ENCODE measurements at places on chromosomes 16 and 17.
A peak's percentile ranks its signal among the peaks of the same experiment; 100 is the strongest.

DNA sequence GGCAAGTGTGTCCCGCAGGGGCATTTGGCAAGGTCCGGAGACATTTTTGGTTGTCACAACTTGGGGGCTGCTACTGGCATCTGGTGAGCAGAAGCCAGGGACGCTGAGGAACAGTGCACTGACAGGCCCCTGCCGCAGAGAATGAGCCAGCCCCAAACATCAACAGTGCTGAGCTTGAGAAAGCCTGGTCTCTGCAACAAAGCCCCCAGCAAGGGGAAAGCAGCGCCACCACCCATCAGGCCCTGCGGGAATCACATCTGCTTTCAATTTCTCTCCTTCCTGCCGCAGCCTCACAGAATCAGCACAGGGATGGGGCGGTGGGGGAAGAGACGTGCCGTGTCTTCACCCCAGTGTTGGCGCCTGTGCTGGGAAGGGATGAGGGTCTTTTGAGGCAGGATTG, 14.8 kb upstream of the PRPSAP1 start:
- DNase-seq, result no peak

GRCh38 chr17:44106801-44107200, 16.6 kb downstream of the HDAC5 start:
- no peak for DNase-seq

- no peak for DNase-seq
These were observed 867.2 kb downstream of the CDH11 start for GRCh38 chr16:64254443-64255367.

DNA sequence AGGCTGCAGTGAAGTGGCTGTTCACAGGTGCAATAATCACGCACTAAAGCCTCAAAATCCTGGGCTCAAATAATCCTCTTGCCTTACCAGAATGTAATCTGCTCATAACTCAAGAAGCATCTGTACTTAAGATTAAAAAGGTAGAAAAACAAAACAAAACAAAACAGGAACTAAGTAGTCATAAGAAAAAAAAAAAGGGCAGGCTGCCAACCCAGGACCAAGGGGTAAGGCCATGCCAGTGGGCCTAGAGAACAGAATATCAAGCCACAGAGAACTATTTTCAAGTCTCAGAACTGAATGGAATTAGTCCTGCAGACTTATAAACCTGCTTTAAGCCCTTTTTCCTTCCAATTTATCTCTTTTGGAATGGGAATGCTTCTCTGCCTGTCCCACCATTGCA, 64.8 kb upstream of the TBC1D3K start:
- DNase-seq, result no peak

GRCh38 chr16:20072146-20072873, 1.4 kb downstream of the GPR139 start:
- DNase-seq, result no peak

GRCh38 chr17:27808628-27809027, 8.3 kb upstream of the NOS2 start:
- no peak for DNase-seq

DNA sequence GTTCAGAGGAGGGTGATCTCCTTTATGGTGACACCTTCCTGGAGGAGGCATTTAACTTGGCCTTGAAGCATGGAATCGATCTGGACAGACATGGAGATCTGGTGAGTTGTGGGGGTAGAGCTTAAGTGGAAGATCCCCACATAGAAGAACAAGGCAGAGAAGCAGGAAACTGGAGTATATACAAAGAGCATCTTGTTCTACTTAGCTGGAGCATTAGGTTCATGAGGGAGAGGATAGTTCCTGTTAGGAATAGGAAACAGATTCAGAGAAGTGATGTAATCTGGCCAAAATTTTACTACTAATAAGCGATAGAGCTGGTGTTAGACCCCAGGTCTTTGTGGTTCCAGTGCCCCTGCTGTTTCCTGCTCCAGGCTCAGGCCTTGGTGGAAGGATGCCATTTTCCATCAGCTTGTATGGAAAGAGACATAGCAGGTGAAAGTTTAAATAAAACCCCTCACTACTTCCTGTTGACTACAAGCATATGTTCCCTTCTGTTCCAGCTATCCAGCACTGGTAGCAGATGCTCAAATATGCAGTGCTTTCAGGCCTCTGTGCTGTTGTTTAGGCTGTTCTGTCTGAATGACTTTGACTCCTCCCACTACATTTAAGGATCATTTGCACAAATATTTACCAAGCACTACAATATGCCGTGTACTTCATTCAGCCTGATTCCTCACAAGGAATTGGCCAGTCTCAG, 9.4 kb downstream of the RPAIN start:
- DNase-seq, result no peak

DNA sequence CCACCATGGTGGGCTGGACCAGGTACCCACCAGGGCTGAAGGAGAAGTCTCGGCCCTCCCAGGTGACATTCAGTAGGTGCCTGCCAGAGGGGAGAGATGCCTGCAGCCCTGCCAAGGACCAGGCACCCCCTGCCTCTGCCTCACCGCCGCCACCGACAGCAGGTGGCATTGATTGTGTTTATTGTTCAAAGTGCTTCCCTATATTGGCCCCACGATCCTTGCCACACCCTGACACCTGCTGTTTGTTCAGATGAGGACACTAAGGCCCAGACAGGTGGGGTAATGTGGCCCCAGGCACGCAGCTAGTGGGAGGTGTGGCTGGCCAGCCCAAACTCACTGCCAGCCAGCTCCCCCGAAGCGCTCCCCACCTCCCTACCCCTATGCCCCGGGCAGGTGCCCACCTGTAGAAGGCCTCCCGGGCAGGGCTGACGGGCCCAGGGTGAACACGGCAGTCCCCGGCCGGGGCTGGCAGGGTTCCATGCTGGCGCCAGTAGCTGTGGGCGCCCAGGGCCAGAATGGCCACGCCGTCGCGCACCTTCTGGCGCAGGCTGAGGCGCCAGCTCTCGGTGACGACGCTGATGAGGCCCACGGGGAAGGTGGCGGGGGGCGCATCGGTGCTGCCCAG, 8.0 kb downstream of the GRIN2C start:
- no peak for DNase-seq

DNA sequence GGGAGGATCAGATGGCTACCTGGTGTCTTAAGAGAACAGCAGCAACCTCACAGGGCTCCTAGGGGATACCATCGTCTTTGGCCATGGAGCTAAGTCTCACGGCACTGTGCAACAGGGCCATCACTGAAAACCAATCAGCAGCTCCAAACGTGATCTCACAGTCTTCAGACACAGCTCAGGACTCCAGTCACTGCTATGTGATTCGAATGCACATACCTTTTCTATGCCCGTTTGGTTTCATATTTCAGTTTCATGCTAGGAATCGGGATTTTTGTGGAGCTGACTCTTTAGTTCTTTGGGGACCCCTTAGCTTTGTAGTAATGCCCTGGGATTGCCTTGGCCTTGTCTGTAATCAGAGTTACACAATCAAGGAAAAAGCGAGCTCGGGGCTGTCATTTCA, 162.8 kb upstream of the CDH11 start:
- DNase-seq, result no peak

DNA sequence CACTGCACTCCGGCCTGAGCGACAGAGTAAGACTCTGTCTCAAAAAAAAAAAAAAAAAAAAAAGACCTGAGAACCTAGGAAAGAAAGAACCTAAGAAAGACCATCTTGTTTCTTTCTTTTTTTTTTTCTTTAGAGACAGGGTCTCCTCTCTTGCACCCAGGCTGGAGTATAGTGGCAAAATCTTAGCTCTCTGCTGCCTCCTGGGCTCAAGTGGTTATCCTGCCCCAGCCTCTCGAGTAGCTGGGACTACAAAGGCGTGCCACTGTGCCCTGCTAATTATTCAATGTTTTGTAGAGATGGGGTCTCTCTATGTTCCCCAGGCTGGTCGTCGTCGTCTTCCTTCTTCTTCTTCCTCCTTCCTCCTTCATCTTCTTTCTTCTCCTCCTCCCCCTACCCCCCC, 7.8 kb upstream of the BIRC5 start:
- DNase-seq, result no peak

DNA sequence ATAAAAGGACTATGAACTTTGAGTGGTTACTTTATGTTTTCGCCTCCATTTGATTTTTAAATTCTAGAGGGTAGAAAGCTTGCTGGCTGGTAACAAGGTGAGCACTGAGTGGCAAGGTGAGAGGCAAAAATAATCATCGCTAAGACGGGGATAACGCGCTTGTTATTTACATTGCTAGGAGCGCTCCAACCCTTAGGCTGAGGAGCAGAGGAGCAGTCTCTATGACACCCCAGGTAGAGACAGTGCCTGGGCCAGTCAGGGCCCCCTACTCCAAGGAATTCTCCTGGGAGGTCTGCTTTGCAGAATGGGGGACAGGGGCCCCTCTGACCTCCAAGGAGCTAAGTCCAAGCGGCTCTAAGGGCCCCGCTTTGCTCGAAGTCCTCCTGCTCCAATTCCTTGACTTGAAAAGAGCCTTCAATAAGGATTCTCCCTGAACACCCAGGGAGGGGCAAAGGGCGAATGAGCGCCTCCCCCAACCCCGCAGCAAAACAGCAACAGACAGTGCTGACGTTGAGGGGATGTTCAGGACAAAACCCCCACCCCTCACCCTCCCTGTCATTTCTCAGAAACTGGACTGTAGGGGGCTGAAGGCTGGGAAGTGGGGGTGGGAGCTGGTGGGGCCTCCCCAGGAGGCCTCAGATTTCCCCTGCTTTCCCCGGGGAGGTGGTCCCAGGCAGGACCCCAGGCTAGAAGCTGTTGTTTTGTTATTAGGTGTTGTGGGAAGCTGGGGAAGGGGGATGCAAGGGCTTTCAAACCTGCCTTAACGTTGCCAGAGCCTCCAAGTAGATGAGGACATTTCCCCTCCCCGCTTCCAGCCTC, 10.2 kb upstream of the FOXF1 start:
- DNase-seq, result no peak

DNA sequence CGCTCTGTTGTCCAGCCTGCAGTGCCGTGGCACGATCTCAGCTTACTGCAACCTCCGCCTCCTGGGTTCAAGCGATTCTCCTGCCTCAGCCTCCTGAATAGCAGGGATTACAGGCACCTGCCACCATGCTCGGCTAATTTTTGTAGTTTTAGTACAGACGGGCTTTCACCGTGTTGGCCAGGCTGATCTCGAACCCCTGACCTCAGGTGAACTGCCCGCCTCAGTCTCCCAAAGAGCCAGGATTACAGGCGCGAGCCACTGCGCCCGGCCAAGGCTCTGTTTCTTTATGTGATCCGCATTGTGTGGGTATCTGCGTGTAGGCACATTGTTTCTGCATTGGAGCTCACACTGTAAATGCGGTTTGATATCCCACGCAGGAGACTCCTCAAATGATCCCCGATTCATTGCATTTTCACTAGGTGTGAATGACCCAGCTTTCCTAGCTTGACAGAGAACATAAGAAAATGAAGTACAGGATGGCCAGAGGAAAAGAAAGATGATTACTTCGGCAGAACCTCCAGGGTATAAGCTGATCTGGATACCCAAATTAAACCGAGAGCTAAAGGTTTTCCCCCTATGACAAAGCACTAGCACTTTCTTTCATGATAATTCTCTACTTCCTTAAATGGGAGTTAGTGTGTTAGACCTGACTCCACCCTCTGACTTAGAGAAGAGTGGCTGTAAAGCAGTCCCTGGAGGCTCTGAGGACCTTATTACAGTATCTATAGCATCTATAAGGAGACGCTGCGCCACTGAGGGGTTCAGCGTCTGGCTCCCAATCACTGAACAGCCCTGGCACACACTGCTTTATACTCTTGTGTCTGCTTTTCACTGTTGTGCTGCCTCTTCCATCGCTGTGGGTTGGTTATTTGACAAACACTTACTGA, 17.3 kb downstream of the COTL1 start:
- DNase-seq, result no peak

DNA sequence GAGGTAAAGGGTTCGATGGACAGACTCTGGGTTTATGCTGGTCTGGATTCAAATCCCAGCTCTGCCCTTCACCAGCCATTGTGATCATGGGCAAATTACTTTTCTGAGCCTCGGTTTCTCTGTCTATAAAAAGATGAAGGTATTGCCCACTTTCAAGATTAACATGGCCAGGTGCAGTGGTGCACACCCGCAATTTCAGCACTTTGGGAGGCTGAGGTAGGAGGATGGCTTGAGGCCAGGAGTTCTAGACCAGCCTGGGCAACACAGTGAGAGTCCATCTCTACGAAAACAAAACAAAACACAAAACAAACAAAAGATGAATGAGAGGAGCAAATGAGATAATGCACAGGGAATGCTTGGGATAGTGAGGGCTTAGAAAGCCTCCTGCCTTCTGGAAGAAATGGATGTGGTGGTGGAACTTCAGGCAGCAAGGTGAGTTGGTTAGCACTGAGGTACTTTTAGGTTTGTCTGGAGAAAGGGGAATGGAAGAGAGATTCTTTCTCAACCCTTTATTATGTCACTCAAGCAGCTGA, 8.5 kb downstream of the ADGRG3 start:
- DNase-seq, result no peak

- no peak for DNase-seq
These were observed 140.2 kb downstream of the CYB561 start for GRCh38 chr17:63305857-63306256.

- no peak for DNase-seq
These were observed 15.2 kb downstream of the HOXB4 start for GRCh38 chr17:48562934-48563333.

- no peak for DNase-seq
These were observed 9.4 kb downstream of the C17orf100 start for GRCh38 chr17:6660805-6661463.

DNA sequence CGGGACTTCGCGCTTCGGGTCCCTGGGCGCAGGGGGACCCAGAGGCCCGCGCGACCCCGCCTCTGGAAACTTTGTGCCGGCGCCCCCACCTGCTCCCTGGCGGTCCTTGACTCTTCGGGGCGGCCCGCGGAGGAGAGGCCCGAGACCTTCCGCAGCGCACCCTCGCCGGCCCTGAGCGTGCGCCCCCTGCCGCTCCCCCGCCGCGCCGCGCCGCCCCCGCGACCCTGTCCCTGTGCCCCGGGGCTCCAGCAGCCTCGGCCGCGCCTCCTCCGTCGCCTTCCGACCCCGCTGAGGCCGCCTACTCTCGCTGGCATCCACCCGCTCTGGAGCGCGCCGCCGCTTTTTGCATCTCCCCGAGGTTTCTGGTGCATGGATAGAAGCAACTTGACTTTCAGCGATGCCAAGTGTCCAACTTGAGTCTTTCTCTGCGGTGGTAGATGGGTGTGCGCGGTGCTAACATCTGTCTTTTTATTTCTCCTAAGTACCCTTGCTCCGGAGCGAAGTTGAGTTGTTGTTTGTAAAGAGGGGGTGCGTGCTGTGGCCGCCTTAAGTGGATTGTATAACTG, 414 bp downstream of the DUSP14 start:
- DNase-seq, result peak; percentile 34

DNA sequence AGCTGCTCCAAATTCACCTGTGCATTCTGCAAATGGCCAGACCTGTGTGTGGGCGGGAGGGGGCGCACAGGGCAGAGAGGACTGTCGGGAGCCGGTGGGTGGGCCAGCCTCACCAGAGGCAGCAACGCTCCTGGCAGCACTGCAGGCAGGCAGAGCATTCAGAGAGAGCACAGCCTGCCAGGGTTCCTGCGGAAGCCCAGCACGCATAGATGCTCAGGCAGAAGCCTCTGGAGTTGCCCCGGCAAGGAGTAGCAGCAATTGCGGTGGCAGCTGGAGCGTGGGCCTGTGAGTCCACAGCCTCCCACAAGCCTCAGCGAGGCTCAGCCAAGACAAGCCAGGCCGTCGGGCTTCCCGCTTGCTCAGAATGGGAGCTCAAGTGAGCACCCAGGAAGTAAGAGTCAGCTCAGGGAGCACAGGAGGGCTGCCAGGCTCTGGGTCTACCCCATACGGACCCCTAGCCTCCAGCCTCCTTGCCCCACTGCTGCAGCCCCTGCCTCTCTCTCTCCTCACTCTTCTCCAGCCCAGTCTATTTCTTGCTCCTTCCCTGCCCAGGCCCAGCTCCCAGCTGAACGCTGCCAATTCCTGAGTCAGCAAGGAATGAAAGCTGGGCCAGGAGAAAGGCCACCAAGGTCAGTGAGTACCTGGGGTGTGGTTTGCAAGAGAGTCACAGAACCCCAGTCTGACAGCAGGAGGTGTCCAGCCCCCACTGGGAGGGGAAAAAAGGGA, 9.6 kb downstream of the EMC6 start:
- DNase-seq, result no peak

- DNase-seq, result no peak
These were observed 358.5 kb upstream of the ERCC4 start for GRCh38 chr16:13561291-13562070.
